ENCODE measurements at places on chromosomes 11 and 22. TPM values are rescaled to one million over a fixed set of nuclear protein-coding genes. Genes with fewer than 3 reads are reported as not detected.

The PRRG4 gene
- total RNA-seq, result not detected

The ISX gene
- not detected for total RNA-seq

The C22orf42 gene
- total RNA-seq, result not detected

The MYOD1 gene
- total RNA-seq, result not detected

The LIF gene
- total RNA-seq, result 0.35 TPM

The SMCO4 gene
- 21.3 TPM for total RNA-seq

The CSNK2A3 gene
- not detected for total RNA-seq

The DGCR6 gene
- 0.44 TPM for total RNA-seq

The FZD4 gene
- total RNA-seq, result 112 TPM

The KCNK4 gene
- 0.44 TPM for total RNA-seq

The PTPN5 gene
- not detected for total RNA-seq

The MMP27 gene
- not detected for total RNA-seq

The TMEM45B gene
- total RNA-seq, result not detected

The APOA4 gene
- total RNA-seq, result not detected

The MICALL1 gene
- 65.2 TPM for total RNA-seq

The IFITM1 gene
- 4.0 TPM for total RNA-seq

The FLRT1 gene
- not detected for total RNA-seq

The CEP57 gene
- 35.2 TPM for total RNA-seq

The SLC7A4 gene
- not detected for total RNA-seq

The NOX4 gene
- total RNA-seq, result 47.7 TPM

The TMPRSS5 gene
- 0.58 TPM for total RNA-seq

The JAML gene
- 0.39 TPM for total RNA-seq

The GRK2 gene
- total RNA-seq, result 62.3 TPM

The OVOL1 gene
- not detected for total RNA-seq

The OR11H1 gene
- not detected for total RNA-seq

The CNIH2 gene
- total RNA-seq, result 0.78 TPM

The FGF19 gene
- total RNA-seq, result not detected

The MS4A15 gene
- not detected for total RNA-seq

The OR8G5 gene
- not detected for total RNA-seq

The PAMR1 gene
- not detected for total RNA-seq

The PMM1 gene
- 12.8 TPM for total RNA-seq

The SCN4B gene
- 0.13 TPM for total RNA-seq

The ARSA gene
- 22.3 TPM for total RNA-seq

The MRPL21 gene
- 52.2 TPM for total RNA-seq

The ANO1 gene
- 0.40 TPM for total RNA-seq

The MPZL2 gene
- 49.5 TPM for total RNA-seq

The PAX6 gene
- total RNA-seq, result not detected

The CDC42BPG gene
- 0.42 TPM for total RNA-seq

Data from endothelial cell of umbilical vein (primary cell).